ENCODE measurements at places on chromosomes 12 and 14. TPM values are rescaled to one million over a fixed set of nuclear protein-coding genes. Genes with fewer than 3 reads are reported as not detected.
A peak's percentile ranks its signal among the peaks of the same experiment; 100 is the strongest.

DNA sequence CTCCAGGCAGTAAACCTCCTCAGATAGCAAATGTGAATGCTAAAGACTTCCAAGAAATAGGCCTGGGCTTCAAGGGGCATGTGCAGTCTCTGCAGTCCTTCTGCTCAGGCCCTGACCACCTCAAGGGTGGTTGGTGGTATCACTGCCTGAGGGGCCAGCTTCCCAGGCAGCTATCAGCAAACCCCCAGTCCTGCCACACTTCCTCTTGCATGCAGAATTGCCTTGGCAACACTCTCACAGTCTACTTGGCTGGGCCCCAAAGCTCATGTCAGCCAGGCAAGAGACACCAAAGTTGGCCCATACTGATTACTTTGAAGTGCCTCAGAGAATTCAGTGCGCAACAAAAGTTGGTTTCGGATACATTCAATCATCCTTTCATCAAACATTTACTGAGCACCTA lies 3.5 kb upstream of the ASB8 start:
- peaks cover 14% of the 10 kb centered on the region for H3K27me3 ChIP-seq
- no peak overlapping the region for H3K4me3 ChIP-seq
- H3K4me1 ChIP-seq = peaks cover 16% of the 10 kb centered on the region
- DNase-seq = no peak
- H3K27ac ChIP-seq = no peak overlapping the region
- H3K36me3 ChIP-seq = no peaks in the 10 kb centered on the region

GRCh38 chr12:6080149-6081045 lies 44.1 kb downstream of the VWF start:
- H3K27ac ChIP-seq = no peak overlapping the region
- H3K27me3 ChIP-seq = peaks cover 11% of the 10 kb centered on the region
- no peaks in the 10 kb centered on the region for H3K36me3 ChIP-seq
- DNase-seq = no peak
- peaks cover 8% of the 10 kb centered on the region for H3K4me1 ChIP-seq

DNA sequence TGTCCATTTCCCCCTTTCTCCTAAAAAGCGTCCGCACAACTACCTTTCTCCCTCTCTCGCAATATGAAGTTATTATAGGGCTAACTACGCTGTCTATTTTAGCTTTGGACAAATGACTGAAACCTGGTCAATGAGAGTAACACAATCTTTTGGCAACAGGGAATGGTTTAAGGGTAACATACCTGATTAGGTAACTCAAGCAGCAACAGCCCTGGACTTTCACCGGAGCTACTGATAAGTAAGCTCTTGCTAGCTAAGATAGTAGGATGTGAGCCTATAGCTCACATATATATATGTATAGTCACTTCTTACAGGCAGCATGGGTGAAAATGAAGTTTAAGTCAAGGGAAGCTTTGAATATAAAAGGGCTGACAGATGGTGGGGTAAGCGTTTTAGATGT lies 313.0 kb downstream of the CEP128 start:
- no peak overlapping the region for H3K4me3 ChIP-seq
- no peak overlapping the region for H3K27ac ChIP-seq
- H3K36me3 ChIP-seq = no peaks in the 10 kb centered on the region
- no peaks in the 10 kb centered on the region for H3K4me1 ChIP-seq

- no peak overlapping the region for H3K27ac ChIP-seq
- no peaks in the 10 kb centered on the region for H3K36me3 ChIP-seq
- H3K4me3 ChIP-seq = no peak overlapping the region
- H3K4me1 ChIP-seq = no peaks in the 10 kb centered on the region
- H3K27me3 ChIP-seq = peaks cover 38% of the 10 kb centered on the region
Measured at GRCh38 chr14:76326918-76327689, 48.8 kb upstream of the ESRRB start.

- H3K4me1 ChIP-seq = peaks cover 51% of the 10 kb centered on the region
- H3K27ac ChIP-seq = peak overlapping the region; percentile 93
- peak overlapping the region; percentile 13 for H3K4me3 ChIP-seq
- H3K27me3 ChIP-seq = peaks cover 10% of the 10 kb centered on the region
- peaks cover 3% of the 10 kb centered on the region for H3K36me3 ChIP-seq
- peak; percentile 43 for DNase-seq
Measured at GRCh38 chr12:11958221-11959091, 112.3 kb upstream of the BCL2L14 start.

GRCh38 chr12:52628111-52628507 lies 9.8 kb upstream of the KRT73 start:
- H3K27ac ChIP-seq = no peak overlapping the region
- peaks cover 19% of the 10 kb centered on the region for H3K27me3 ChIP-seq
- H3K36me3 ChIP-seq = no peaks in the 10 kb centered on the region
- H3K4me1 ChIP-seq = peaks cover 14% of the 10 kb centered on the region
- DNase-seq = no peak
- no peak overlapping the region for H3K4me3 ChIP-seq

TMEM120B gene
- 14.1 TPM for total RNA-seq

GPRC5D gene
- total RNA-seq = not detected
